Stimulated activated naive CD4-positive, alpha-beta T cell treated with Interleukin-2 at 50 U/mL for 16 hours (primary cell): ENCODE measurements at places on chromosomes 11 and 22.

DNA sequence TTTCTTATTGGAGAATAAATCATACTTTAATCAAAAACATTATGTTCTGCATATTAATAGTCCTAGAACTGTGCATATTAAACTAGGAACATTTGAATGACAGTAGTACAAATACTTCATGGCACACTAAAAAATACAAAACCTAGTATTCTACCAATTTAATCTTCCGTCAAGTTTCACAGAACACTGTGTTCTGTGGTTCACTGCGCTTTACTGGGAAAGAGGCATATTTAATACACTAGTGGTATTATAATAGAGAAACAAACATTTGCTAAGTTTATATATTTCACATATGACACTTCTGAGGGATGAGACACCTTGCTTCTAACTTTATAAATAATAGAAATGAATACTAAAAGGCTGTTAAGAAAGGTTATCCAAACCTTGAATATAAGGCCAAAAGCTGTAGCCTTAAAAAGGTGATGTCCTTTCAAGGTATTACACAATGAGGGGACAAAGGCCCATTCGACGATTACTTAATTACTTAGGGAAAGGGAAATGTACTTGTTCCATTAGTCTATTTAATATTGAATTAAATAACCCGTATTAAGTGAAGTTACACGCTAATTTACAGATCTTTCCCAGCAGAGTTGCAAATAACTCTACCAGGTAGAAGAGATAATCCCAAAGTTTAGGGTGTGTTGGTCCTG is 48.0 kb downstream of the NARS2 start:
- no peak for DNase-seq

DNA sequence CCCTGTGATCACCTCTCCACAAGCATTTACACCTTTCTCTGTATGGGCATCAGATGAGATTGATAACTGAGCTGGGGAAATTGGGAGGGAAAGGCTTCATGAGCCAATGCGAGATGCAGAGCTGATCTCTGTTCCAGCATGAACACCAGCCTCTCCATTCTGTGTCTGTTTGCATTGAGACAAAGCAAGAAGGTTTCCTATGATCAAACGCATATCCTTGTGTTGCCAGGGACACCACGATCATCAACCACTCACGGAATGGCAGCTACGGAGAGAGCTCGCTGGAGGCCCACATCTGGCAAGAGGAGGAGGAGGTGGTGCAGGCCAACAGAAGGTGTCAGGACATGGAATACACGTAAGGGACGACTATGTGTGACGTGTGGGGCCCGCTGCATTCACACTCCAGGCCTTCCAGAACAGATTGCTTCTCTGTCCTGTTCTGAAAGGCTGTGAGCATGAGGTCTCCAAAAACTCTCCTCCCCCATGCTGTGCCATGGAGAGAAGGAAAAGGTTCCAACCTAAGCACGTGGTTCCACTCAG is 96.4 kb downstream of the AMOTL1 start:
- no peak for DNase-seq

GRCh38 chr22:36787204-36787988 is 11.5 kb upstream of the IFT27 start:
- DNase-seq: no peak

GRCh38 chr11:69007975-69008381 is 5.1 kb downstream of the MRGPRF start:
- no peak for DNase-seq

GRCh38 chr11:2420502-2421225 is 20.1 kb downstream of the TSSC4 start:
- peak; percentile 65 for DNase-seq

DNA sequence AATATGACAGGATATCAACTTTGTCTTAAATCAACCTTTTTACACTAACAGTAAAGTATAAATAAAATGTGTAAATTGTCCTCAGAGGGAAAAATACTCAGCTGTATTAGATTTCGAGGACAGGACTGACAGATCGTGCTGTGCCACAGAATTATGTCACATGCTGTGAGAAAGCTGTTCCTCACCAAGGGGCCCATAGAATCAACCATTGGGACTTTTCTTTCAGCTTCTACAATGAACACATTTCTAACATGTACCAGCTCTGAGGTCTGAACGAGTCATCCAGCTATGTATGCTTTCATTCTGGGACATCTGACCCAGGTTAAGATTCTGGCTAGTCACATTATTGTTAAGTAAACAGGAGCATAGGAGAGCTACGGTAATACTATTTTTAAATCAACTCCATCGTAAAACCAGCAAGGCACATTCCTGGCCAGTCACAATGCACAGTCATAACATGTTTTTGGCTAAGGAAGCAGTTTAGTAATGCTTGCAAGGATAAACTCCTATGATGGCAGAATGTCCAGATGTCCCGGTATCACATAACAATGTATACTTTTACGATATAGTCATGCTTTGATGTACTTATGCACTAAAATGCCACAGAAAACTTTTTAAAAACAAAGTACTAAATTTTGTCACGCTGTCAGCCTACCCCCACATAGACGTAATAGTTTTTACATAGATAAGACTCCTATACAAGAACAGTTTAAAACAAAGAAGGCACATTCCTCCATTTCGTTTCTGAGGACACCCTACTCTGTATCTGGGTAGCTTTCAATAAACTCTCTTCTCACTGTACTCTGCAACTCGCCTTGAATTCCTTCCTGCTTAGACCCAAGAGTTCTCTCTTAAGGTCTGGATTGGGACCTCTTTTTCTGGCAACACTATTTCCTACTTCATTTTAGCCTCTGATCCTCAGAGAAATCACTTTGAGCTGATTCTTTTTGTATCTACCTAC is 27.4 kb downstream of the ZNF214 start:
- DNase-seq: no peak

- no peak for DNase-seq
Observed at GRCh38 chr22:49776891-49777290, 50.8 kb downstream of the BRD1 start.
